ENCODE measurements at places on chromosomes 7 and 10.

GRCh38 chr7:155706376-155706775, 61.9 kb downstream of the RBM33 start:
- no peak for DNase-seq

GRCh38 chr10:51433949-51434475, 265.4 kb downstream of the CSTF2T start:
- no peak for DNase-seq

- DNase-seq: no peak
Measured at GRCh38 chr10:112166800-112167199, 16.8 kb downstream of the GPAM start.

DNA sequence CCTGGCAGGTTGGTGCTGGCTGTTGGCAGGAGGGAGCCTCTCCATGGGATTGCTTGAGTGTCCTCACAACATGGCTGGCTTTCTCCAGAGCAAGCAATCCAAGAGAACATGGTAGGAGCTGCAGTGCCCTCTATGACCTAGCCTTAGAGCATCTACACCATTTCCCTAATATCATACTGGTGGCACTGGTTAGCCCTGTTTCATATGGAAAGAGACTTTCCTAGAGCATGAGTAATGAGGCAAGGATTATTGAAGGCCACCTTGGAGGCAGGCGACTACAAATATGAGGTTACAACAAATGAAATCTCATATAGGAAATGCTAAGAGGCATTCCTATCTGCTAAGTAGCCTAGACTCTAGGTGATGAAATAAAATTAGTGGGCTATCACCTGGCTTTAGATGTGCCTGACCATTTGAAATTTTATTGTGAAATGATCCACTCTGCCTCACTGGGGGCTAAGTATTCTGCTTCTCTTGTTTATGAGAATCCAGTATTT, 153.6 kb downstream of the RGS10 start:
- DNase-seq: no peak

- DNase-seq: no peak
Measured at GRCh38 chr7:55449205-55449991, 84.3 kb downstream of the LANCL2 start.

GRCh38 chr7:153087498-153087897, 327.9 kb downstream of the ACTR3B start:
- DNase-seq: no peak

GRCh38 chr7:134622303-134622995, 24.2 kb upstream of the BPGM start:
- DNase-seq: no peak

- DNase-seq: no peak
Measured at GRCh38 chr10:123673198-123673597, 7.0 kb downstream of the GPR26 start.

GRCh38 chr7:146764458-146764857, 647.9 kb downstream of the CNTNAP2 start:
- no peak for DNase-seq

DNA sequence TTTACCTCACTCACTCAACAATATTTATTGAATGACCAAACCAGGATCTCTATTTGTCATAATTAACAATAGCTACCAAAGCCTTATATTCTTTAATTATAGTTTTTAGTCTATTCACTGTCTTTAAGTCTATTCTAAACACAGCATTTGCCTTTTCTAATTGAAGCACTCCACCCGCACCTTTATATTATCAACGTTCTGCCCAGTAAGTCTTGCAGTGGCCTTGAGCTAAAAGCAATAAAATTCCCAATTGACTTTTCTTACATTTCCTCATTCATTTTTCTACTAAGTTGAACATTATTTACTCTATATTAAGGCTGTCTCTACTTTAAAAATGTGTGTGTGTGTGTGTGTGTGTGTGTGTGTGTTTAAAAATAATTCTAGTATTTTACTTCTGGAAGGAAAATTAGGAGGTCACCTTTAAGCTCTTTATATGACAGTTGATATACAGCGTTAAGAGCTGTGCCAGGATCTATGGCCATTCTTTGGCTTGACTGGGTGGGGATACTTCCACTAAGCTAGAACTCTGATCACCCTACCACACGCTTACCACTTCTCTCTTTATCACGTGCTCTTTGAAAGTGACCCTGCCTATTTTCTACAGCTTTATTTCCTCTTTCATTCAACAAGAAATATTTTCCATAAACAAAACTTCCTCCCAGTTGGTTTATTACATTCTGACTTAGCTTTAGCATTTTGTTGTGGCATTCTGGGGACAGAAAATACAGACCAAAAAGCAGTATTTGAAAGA, 8.8 kb downstream of the PAPSS2 start:
- no peak for DNase-seq

GRCh38 chr7:55109404-55110167, 90.8 kb downstream of the EGFR start:
- DNase-seq: no peak

DNA sequence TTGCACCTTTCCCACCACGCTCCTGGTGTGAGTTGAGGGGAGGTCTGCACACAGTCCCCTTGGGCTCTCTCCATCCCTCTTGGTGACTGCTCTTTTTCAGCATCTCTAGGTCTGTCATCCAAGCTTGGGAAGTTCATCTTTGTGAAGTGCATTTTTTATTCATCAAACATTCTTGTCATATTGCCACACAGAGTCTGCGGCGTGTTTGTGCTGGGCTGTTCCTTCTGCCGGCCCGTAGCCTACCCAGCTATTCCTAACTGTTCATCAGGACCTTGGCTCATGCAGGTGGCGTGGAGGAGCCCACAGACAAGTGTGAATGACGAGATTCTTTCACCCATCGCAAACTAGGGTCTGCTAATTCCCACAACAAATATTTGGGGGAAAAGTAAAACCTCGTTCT, 164.8 kb downstream of the RTKN2 start:
- DNase-seq: no peak

DNA sequence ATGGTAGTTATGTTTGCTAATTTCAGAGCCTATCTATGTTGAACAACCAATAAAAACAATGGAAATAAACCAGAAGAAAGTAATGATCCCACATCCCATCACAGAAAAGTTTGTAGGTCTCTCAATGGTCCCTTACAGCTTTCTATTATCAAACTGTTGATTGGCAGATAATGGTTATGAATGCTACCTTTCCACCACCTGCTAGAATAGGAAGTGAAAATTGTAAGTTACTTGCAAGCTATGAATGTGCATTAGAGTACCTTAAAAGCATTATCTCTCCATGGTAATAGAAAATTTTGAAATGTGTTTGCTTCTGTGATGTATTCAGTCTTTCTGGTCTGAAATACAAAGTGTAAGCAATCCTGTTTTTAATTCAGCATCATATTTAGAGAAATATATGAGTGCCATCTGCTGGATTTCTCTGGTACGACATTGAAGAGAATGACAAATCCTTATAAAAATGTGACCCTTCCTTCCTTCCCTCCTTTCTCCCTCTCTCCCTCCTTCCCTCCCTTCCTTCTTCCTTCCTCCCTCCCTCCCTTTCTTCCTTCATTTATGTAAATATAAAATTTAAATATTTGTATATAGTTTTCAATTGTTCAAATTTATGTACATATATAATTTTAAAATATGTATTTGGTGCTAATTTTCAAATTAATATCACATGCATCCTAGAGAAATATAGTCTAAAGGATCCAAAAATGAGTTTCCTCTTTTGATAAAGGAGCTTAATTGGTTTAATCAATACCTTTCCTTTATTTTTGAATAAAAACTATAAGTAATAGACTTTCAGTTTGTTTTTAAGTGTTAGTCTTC, 41.4 kb upstream of the PNLIPRP3 start:
- DNase-seq: no peak

DNA sequence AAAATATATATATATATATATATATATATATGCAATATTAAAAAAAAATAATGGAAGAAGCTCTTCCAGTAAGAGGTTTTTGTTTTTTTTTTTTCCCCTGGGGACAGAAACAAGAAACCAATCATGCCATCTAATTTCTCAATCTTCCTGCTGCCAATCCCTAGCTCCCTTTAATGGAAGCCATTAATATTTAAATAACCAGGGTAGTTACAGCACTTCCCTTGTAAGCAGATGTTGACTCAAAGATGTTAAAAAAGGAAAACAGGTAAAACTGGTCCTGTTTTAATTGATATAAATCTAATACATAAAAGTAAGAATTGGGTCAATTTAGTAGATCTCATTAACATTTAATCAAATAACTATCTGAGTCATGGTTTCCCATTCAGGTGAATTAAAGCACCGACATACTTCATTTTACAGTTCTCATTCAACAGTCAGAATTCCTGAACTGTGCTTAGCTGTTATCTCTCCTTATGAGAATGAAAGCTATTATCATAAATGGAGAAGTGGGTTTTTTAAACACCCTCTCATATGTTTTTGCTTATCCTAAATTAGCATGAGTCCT, 22.6 kb downstream of the CPVL start:
- DNase-seq: no peak

DNA sequence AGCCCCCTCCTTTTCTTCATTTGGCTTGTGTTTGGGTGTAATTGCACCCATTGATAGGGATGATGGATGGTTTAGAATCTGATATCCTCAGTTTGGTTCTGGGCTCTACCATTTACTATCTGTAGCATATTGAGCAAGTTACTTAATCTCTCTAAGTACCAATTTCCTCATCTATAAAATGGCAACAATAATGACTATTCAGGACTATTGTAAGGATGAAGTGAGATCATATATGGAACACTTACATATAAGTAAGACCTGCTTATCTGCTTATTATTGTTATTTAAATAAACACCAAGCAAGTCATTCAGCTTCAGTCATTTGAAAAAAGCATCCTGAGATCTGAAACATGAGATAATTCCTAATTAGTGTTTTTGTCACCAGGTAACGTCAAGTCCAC, 127.0 kb downstream of the SEC23IP start:
- no peak for DNase-seq

DNA sequence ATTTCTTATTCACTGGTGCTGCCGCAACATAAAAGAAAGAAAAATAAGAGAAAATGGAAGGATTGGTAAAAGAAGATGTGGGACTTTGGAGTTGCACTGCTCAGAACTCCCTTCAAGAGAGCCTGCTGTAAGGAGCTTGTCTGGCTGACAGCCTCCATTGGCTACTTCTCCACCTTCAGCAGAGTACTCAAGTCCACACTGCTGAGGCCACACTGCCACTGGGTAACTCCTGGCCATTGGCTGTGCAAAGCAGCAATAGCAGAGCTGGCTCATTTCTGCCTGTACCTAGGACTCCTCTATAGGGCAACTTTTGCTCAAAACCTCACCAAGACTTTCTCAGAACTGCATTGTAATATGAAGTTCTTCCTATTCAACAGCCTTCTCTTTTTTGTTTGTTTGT, 38.7 kb upstream of the PCLO start:
- DNase-seq: no peak

DNA sequence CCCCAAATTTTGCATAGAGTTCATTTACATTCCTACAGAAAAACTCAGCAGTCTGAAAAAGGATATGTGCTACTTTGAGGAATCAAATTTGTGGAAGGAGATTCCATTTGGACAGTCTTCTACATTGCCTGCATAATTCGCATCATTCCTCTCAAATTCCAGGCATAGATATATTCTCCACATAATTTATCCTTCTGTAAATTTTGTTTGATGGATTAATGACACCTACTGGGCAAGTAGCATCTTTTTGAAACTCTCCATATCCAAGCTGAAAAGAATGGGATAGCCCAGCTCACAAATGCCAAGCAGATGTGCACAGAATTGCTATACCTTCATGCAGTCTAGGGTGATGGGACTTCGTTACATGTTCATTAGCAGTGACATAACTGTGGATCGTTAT, 515.3 kb downstream of the AUTS2 start:
- no peak for DNase-seq

- DNase-seq: no peak
Measured at GRCh38 chr10:63504145-63504881, 16.9 kb upstream of the REEP3 start.

DNA sequence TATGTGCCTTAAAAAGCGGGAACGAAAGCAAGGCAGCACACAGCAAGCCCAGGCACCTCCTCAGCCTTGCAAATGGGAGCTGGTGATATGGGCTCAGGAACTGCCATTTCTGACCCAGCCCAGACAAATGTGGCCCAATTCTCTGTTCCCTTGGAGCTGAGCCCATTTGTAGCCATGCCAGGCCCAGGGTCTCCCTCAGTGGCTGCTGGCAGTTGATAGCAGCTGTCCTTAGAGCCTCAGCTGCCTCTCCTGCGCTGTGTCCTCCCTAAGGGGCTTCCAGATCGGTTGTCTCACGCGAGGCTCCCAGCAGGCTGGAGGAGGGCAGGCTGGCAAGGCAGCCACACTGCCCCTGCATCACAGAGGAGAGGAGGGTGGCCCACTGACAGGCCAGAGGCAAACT, 275.8 kb downstream of the KCNMA1 start:
- DNase-seq: no peak

- no peak for DNase-seq
Measured at GRCh38 chr7:70591643-70592042, 540.3 kb upstream of the GALNT17 start.

- no peak for DNase-seq
Measured at GRCh38 chr10:100154666-100155065, 31.2 kb downstream of the ERLIN1 start.

DNA sequence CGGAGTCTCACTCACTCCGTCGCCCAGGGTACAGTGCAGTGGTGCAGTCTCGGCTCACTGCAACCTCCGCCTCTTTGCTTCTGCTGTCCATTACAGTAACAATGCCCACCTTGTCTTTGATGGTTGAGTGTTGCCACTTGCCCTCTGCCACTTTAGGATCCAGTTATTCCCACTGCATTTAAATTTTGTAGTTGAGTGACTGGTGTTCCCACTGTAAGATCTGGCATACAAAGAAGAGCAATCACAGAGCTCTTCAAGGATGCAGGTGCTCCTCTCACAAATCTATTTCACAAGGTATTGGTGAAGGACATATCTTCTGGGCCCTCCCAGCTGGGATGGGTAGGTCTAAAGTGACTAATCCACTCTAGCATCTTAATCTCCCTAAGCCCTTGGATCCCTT, 12.6 kb downstream of the PTER start:
- no peak for DNase-seq

- no peak for DNase-seq
Measured at GRCh38 chr10:43254881-43255633, 11.8 kb downstream of the RASGEF1A start.

- peak; percentile 48 for DNase-seq
Measured at GRCh38 chr10:72089618-72090017, 1.3 kb upstream of the SPOCK2 start.

DNA sequence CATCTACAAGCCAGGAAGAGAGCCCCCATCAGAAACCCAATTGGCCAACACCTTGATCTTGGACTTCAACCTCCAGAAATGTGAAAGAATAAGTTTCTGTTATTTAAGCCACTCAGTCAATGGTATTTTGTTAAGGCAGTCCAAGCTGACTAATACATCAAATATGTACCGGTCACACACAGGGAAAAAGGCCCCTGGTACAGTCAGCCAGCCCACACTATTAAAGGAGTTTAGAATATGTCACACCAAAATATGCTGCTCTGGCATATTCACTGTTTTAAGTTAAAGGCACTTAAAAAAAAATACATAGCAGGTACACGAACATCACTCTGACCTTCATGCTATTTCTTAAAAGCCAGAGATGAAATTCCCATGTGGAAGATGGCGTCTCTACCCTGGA, 15.2 kb upstream of the CDCA7L start:
- no peak for DNase-seq

- peak; percentile 35 for DNase-seq
Measured at GRCh38 chr7:4738711-4739527, 36.5 kb upstream of the AP5Z1 start.

GRCh38 chr7:73770002-73770859, at the start of gene CLDN3:
Gene CLDN3 (minus strand): TSS chr7:73770270. CDS start chr7:73770049, 221 bp downstream.
- peak; percentile 14 for DNase-seq

- no peak for DNase-seq
Measured at GRCh38 chr7:20385126-20385525, 54.4 kb downstream of the ITGB8 start.
